T-helper 17 cell (primary cell): ENCODE measurements at places on chromosomes 6 and 20.

DNA sequence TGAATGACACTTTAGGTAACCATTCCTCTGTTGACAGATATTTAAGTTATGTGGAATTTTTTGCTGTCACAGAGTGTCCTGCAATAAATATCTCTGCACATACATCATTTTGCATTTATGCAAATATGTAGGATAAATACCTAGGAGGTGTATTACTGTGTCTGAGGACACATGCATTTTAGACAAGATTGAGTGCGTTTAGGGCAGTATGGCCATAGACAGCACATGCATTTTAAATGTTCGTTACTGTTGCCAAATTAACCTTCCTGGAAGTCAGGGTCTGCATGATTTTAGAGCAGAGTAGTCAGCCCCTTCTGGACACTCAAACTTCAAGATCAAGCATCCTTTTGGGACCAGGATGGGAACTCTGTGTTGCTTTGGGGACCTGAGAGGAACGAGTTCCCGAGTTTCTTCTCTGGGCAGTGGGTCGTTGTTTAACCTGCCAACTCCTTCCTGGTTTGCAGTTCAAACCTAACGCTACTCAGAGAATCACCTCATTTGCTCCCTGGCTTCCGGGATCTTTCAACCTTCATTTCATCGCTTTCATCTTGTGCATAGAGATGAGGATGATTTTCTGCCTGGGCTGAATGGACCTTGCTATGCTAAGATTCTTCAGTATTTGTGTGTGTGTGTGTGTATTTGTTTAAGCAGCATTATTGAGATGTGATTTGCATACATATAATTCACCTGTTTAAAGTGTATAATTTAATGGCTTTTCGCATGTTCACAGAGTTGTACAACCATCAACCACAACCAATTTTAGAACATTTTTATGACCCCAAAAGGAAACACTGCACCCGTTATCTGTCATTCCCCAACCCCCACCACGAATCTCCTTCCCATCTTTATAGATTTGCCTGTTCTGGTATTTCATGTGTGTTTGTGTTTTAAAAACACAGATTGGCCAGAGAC is 9.8 kb downstream of the BCAS4 start:
- DNase-seq = no peak

DNA sequence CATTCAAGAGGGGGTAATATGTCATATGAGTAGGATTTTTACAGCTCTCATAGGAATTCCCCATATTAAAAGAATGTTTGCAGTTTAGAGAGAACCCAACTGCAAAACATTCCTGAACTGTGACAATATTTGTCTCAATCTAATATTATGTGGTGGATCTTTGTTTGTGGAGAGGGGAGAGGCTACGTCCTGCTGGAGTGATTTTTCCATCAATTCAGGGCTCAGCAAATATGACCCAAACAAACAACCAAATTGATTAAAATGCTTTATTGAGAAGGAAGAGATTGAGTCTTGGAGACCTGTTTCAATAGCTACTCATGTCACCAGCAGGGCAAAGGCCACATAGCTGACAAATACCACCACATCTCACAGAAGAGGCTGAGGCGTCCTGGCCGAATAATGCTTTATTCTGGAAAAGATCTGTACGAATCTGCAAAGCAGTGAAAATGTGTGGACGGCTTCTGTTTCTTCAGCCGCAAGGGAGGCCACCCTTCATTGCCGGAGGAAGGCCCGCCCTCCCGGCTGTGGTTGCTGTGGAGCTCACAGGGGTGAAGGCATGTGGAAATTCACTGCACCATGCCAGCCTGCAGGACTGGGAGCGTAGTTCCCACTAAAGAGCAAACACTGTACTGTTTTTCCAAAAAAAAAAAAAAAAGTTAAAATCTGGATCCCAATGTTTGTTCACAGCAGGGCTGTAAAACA is 89.7 kb upstream of the QKI start:
- DNase-seq = no peak

DNA sequence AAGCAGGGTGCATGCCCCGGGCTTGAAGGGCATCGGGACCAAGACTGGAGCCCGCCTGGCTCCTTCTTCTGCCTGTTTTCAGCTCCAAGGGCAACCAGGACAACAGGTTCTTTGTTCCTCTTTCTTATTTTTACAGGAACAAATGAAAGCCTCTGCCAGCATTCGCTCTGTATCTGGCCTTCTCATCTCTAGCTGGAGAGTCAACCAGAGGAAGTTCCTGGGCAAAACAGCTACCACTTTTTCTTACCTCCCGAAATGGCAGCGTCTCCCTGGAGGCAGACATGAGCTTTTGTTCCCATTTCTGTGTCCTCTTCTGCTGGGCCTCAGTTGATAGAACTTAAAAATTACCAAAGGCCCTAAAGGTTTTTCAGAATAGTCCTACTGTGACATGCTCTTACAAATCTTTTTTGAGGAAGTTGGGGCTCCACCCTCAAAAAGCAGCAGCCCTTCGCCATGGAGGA is 74.1 kb upstream of the NAA20 start:
- DNase-seq = no peak

DNA sequence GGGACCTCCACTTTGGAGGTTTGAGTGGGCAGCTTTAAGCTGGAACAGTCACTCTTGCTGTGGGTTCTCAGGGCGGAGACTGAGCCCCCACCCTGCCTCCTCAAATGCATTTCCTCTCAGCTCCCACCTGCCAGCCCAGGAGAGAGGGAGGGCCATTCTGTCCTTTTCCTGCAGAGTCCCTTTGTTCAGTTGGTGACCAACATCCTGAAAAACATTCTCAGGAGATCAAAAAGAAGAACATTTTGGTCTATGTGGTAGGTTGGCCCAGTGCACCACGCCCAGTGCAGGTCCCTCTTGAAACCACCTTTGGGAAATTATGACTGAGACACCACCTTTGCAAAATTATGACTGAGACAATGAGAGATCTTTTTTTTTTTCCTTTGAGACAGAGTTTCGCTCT is 13.4 kb downstream of the SLC52A3 start:
- DNase-seq = no peak

- DNase-seq = no peak
Observed at GRCh38 chr20:50799176-50799889, 4.5 kb downstream of the BCAS4 start.

DNA sequence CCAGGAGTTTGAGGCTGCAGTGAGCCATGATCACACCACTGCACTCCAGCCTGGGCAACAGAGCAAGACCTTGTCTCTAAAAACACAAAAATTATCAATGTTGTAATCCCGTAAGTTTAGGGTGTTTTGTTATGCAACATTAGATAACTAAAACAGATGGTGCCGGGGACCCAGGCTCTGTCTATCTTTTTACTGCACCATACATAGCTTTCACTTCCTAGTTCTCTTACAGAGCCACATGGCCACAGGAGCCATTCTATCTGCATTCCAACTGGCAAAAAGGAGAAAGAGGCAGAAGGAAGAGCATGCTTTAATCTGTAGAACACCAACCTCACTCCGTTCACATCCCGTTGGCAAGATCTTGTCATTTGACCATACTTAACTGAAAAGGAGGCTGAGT is 5.4 kb upstream of the TCF15 start:
- no peak for DNase-seq

- no peak for DNase-seq
Observed at GRCh38 chr6:111734068-111735061, 128.7 kb upstream of the TRAF3IP2 start.

DNA sequence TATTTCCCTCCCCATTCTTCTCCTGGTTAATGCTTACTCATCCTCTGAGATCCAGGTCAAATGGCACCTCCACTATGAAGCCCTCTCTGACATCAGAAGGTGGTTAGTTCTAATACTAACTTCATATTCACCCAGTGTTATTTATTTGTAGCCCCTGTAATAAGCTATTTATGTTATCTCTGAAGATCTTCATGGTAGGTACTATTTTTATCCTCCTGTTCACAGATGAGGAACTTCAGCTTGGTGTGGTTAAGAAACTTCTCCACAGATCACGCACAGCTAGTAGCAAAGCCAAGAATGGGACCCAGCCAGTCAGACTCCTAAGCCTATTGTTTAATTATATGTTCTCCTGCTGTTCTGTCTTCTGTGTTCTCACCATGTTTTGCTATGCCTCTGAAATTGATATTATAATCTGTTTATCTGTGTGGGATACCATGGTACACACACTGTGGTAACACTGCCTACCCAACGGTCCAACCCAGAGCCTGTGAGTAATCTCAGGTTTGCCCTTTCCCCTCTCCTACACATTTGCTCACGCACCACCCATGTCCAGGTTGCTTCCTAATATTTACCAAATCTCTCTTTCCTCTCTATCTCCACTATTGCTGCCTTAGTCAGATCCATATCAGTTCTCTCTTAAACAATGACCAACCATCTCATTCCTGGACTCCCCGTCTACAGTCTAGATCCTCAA is 98.4 kb downstream of the IPCEF1 start:
- DNase-seq = no peak

- no peak for DNase-seq
Observed at GRCh38 chr6:149924206-149924932, 1.4 kb upstream of the RAET1G start.

DNA sequence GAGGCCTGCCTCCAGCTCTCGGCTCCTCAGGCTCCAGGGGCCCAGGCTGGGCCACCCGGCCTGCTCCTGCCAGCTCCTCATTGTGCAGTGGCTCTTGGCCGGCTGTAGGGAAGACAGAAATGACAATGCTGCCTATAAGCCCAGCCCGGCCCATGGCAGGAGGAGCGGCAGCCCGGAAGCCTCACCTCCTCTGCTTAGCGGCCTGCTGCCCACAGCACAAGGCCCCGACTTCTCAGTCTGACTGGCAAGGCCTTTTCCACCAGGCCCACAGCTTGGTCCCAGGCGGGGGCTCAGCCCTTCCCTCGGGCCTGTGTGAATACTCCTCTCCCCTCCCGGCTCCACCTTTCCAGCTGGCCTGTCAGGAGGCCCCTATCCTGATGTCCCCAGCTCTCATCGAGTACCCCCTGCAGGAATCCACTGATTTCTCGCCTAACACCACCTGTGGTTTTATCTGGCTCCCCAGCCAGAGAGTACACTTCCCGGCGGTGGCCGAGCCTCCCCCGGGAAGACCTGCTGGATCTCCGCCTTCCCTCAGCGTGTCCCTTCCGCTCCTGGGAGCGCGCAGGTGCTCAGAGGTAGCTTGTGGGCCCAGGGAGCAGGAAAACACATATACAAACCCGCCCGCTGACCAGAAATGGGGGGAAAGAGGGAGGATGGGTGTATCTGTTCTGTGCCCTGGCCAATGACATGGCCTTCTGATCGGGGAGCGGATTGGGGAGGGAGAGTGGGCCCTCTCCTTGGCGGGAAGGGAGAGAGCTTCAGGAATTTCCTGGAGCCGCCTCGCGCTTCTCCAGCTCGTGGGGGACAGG is 963 bp downstream of the DDRGK1 start:
- no peak for DNase-seq

- no peak for DNase-seq
Observed at GRCh38 chr6:1407499-1407990, 18.2 kb downstream of the FOXF2 start.

GRCh38 chr6:27667016-27667656 is 194.2 kb upstream of the ZNF184 start:
- DNase-seq = no peak

- DNase-seq = no peak
Observed at GRCh38 chr20:6851136-6851535, 83.7 kb downstream of the BMP2 start.

GRCh38 chr6:140977403-140977802 is 1155.3 kb upstream of the GJE1 start:
- no peak for DNase-seq

DNA sequence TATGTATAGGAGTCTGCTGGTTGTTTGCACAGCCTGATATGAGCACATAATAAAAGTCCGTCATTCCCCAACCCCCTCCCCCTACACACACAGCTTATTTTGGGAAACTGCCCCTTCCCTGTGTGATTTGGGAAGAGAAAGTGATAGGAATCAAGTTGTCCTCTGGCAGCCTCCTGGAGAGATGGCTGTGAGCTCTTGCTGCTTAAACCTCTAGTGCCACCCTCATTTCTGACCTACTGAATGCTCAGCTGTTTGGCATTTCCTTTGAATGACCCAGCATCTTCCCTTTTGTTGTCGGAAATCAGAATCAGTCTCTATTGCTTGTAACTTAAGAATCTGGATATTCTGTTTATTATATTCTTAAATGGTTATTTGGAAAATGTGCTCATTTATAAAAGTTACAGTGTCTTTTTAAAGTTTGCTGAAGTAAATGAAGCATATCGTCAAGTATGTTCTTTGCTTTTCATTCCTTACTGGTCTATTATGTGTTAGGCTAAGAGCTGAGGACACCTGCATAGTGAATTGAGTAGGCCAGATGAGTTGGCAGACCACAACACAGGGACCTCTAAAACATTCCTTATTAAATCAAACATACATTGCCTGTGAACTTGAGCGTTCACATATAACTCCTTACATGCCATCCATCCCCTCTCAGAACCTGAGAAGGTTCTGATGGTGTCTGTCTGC is 5.5 kb downstream of the RWDD2A start:
- DNase-seq = no peak

- no peak for DNase-seq
Observed at GRCh38 chr6:154995254-154996015, at the start of gene TIAM2. Gene TIAM2 (plus strand): TSS chr6:154995315. CDS start chr6:155129224, 133,909 bp downstream.

DNA sequence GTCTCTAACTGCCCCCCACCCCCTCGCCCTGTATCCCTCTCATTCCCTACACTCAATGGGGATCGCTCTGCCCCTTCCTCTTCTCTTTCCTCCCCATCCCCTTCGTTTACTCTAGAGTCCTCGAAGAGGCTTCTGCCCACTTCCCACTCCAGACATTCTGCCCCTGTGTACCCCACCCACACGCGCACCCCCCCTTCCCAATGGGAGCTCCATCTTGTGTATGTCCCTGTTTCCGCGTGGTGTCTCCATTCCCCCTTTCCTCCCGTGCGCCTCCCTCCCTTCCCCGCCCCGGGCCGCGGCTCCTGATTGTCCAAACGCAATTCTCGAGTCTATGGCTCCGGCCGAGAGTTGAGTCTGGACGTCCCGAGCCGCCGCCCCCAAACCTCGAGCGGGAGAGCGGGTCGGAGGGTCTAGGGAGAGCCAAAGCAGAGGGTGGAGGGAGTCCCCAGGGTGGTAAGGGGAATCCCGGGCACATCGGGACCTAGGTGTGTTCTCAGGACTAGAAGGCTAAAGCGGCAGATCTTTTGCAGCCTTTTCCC is 679 bp upstream of the RING1 start:
- no peak for DNase-seq

DNA sequence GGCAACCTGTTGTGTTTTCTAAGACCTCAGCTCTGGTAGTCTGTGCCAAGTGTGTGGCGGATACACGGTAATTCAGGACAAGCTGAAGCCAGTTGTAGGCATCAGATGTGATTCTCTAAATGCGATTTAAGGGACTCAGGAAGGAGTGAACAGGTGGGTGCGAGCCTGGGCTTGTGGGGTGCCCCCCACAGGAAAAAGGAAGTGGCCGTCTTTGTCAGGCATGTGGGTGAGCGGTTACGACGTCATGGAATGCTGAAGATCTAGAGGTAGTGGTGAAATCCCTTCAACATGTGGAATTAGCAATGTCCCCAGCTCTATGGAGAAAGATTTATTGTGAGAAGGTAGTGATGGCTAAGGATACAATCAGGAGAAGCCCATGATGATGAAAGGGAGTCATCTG is 95.1 kb upstream of the EXOC2 start:
- DNase-seq = no peak

- DNase-seq = no peak
Observed at GRCh38 chr20:37907677-37908401, 4.9 kb downstream of the VSTM2L start.
